ENCODE measurements at places on chromosomes 2 and 18. TPM values are rescaled to one million over a fixed set of nuclear protein-coding genes. Genes with fewer than 3 reads are reported as not detected.

Gene TMEM247
- total RNA-seq: not detected

Gene CDK5R2
- 2.2 TPM for total RNA-seq

Gene CAVIN2
- 10.3 TPM for total RNA-seq

Gene ALPI
- not detected for total RNA-seq

Gene BMP10
- not detected for total RNA-seq

Gene CAPN13
- total RNA-seq: 0.15 TPM

Gene KLHL30
- total RNA-seq: 0.06 TPM

Gene FOXI3
- not detected for total RNA-seq

Gene SFT2D3
- 6.2 TPM for total RNA-seq

Gene DNAJC5G
- not detected for total RNA-seq

Gene SPATA3
- total RNA-seq: not detected

Gene INHBB
- 13.4 TPM for total RNA-seq

Gene BCL2
- 0.58 TPM for total RNA-seq

Gene AP1S3
- total RNA-seq: 25.2 TPM

Gene ANO7
- 2.5 TPM for total RNA-seq

Gene HMSD
- 0.54 TPM for total RNA-seq

Gene MARCO
- 0.11 TPM for total RNA-seq

Gene NFU1
- total RNA-seq: 45.6 TPM

Gene GLB1L
- total RNA-seq: 6.1 TPM

Gene MFF
- total RNA-seq: 108 TPM

Gene WDSUB1
- total RNA-seq: 7.4 TPM

Gene RESP18
- total RNA-seq: not detected

Gene RAB3GAP1
- total RNA-seq: 28.3 TPM

Gene CLEC4F
- not detected for total RNA-seq

Gene ZNF804A
- not detected for total RNA-seq

Gene HTR2B
- total RNA-seq: 0.09 TPM

Gene HOXD13
- total RNA-seq: 0.34 TPM

Gene GPBAR1
- total RNA-seq: 0.15 TPM

Gene KCNG2
- total RNA-seq: not detected

Gene COLEC12
- total RNA-seq: not detected

Gene ADD2
- total RNA-seq: 22.0 TPM

Gene POMC
- total RNA-seq: not detected
